RPMI8226 (cell line): ENCODE measurements at places on chromosomes 4 and X.

DNA sequence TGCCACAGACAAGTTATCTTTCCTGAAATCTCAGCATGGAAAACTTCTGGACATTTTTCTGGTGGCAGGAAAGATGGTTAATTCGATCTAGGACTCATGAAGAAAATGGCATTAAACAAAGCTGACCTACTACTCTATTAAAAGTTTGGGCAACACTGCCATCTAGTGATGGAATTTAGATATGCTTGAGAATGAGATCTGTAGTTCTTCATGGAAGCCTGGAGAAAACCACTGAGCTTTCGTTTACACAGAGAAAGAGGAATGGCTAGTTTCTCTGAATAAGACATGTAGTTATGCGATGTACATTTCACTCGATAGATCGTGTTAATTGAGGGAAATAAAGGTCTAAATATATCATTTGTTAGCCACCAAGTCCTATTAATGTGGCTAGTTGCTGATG is 51.7 kb upstream of the CHRDL1 start:
- DNase-seq: peak; percentile 63

- DNase-seq: no peak
Observed at GRCh38 chrX:71107762-71108360, 1.3 kb upstream of the CXorf65 start.

- peak; percentile 56 for DNase-seq
Observed at GRCh38 chr4:76214177-76214675, 602 bp upstream of the SCARB2 start.

DNA sequence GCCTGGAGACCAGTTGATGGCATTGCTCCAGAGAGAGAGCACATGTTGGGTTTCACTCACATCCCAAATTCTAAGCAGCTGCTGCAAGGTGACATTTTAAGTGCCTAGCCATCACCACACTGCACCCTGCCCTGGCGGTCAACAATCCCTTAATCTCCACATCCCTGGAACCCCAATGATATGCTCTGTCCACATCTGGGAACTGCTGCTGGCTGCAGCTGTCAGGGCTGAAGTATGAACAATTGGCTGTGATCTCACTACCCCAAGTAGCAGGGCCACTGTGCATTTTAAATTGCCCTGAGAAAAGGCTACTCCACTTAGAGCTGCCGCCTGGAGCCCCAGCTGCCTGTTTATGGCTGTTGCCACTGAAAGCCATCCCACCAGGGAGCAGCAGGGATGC is 190.6 kb downstream of the ACTRT1 start:
- no peak for DNase-seq

GRCh38 chr4:56782019-56782418 is 39.5 kb downstream of the SPINK2 start:
- no peak for DNase-seq

- no peak for DNase-seq
Observed at GRCh38 chr4:48914311-48914710, 7.7 kb upstream of the OCIAD2 start.

DNA sequence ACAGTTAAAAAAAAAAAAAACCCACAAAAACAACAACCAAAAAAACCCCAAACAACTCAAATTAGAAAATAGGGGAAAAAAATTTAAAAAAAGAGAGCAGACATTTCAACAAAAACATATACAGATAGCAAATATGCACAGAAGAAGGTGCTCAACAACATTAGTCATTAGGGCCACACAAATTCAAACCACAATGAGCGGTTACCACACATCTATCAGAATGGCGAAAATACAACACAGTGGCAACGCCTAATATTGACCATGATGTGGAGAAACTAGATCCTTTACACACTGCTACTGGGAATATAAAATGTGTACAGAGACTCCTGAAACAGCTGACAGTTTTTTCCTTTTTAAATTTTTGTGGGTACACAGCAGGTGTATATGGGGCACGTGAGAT is 19.4 kb downstream of the LYAR start:
- no peak for DNase-seq

DNA sequence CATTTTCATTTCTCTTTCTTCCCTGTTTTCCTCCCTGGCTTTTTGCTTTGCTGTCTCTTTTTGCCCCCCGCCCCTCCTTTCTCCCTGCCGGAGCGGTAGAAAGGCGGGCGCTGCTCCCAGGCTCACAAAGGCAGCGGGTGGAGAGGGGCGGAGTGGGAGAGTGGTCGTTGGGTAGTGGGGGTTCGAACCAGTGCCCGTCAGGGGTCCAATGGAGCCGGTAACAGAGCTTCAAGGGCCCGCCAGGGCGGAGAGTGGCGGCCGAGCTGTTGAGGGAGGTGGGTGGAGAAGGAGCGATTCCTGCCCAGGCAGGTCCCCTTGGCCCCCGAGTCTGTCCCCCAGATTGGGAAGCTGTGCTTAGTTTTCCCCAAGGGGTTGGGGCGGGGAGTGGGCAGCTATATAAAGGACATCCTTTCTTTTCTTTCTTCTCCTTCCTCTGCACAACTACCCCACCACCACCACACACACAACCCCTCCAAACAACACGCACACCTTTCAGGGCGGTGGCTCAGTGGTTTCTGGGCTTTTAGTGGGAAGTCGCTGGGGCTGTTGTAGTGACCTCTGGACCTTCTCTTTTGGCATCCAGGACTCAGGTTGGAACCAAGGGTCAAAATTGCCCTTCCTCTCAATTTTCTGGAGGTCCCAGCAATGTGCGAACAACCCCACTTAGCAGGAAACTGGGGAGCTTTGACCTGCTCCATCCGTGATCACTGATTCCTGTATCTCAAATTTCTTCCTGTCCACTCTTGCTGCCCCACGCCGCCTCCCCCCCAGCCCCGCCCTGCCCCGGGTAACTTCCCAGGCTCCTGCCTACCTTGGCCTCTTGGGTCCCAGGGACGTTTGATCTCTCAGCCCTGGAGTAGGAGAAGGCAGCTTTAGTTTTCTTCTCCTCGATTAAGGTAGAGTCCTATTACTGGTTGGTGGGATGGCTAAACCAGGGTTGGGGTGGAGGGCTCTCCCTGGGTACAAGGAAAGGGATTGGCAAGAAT is 1.9 kb downstream of the EFNB1 start:
- DNase-seq: no peak

GRCh38 chrX:111199505-111199904 is 70.8 kb downstream of the CAPN6 start:
- no peak for DNase-seq

DNA sequence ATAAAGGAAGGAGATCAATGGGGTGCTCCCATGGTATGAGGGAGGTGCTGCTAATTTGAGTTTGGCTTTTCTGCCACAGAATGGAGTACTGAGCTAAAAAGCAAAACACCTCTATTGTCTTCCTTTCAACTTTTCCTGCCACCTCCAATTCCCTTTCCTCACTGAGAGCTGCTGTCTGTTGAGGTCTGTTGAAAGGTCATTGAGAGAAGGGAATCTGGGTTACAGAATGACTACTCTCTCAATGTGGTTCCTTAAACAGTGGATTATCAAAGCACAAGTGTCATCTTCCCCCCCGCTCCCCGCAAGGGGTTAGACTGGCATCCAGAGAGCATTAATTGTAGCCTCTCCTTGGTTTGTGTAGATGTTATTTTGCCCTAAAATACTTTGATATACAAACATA is 10.7 kb downstream of the USP9X start:
- DNase-seq: no peak

GRCh38 chr4:146051728-146052391 is 113.2 kb upstream of the ZNF827 start:
- DNase-seq: no peak

- no peak for DNase-seq
Observed at GRCh38 chr4:120263618-120264017, 197.0 kb upstream of the MAD2L1 start.

DNA sequence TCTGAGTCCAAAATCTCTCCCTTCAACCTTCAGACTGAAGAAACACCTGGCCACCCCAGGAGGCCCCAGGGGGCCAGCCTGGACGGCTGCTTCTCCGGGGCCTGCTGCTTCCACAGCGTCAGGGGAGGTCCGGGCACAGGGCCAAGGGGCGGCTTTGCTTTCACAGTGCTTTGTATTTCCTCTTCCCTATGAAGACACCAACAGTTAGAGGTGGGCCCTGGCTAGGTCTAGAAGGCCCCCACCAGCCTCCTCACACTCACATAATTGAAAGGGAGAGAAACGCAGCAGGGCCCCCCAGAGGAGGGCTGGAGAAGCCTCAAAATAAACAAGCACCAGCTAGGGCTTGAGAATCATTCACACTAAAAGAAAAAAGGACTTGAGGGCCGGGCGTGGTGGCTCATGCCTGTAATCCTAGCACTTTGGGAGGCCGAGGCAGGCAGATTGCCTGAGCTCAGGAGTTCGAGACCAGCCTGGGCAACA is 17.8 kb downstream of the SCD5 start:
- DNase-seq: peak; percentile 95

DNA sequence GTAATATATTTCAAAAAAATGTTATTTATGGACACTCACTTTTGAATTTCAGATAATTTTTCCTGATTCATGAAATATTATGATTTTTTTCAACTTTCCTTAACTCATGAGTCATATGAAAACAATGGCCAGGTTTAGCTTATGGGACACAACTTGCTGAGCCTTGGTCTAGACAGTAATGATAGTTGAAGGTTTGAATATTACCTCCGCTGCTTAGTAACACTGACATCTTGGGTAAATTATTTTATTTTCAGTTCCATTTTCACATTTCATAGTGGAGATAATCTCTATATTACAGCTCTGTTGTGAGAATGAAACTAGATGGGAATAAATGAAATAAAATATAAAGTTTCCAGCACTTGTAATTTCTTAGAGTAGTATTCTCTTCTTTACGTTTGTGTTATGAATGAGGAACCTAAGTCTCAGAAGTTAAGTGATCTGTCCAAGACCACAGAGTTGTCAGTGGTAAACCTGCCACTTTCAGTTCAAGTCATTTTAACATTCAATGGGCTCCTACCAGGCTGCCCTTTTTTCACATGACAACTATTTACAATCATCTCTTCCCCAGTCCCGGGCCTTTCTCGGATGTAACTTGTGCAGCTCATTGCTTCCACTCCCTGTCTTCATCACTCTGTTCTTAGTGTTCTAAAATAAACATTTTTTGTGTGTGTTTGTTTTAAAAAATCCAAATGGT is 46.8 kb upstream of the GC start:
- DNase-seq: no peak

DNA sequence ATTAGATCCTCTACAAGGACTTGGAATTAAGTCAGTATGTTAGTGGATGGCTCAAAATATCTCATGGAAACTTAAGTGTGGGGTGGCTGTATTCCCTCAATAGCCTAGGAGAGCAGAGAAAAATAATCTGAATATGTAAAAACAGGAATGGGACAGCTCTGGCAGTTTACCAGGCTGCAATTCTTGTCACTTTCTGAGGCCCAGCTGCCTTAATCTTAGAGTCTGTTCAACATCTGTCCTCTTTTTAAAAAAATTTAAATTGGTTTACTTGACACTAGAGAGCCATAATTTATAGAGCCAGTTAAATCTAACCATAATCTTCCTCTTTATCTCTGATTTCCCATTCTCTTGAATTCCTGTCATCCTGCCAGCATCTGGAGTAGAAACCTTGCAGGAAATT is 109.2 kb upstream of the CXCL13 start:
- no peak for DNase-seq

DNA sequence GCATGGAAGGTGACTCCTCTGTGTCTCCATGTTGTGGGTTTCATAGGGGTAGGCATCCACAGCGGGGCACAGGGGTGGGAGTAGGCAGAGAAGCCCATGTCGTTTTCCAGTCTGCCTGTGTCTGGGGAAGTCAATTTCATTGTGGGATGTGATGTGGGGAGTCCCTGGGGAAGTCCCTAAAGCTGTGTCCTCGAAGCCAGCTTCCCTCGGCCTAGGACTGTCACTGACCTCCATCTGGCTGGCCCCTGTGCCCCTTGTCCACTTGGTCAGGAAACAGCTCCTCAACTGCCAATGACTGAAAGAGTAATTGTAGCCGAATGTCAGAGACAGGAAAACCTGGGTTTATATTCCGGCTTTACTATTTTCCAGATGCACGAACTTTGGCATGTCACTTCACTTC is 109.6 kb downstream of the DRD5 start:
- no peak for DNase-seq

GRCh38 chr4:83043801-83044407 is 8.9 kb downstream of the COPS4 start:
- no peak for DNase-seq

- DNase-seq: no peak
Observed at GRCh38 chrX:17828171-17828570, 32.9 kb downstream of the RAI2 start.

DNA sequence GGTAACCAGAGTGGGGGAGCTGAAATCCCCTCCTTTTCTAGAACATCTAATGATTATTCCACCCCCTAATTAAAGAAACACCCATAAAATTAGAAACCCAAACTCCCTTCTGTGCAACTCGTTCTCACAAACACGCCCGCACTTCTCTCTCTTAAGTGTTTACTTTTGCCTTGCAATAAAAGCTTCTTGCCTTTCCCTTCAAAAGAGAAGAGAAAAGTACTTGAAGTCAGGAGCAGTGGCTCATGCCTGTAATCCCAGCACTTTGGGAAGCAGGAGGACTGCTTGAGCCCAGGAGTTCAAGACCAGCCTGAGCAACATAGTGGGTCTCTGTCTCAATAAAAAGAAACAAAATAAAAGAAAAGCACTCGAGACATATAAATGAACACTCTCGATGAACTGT is 3.6 kb upstream of the GPR173 start:
- DNase-seq: no peak

DNA sequence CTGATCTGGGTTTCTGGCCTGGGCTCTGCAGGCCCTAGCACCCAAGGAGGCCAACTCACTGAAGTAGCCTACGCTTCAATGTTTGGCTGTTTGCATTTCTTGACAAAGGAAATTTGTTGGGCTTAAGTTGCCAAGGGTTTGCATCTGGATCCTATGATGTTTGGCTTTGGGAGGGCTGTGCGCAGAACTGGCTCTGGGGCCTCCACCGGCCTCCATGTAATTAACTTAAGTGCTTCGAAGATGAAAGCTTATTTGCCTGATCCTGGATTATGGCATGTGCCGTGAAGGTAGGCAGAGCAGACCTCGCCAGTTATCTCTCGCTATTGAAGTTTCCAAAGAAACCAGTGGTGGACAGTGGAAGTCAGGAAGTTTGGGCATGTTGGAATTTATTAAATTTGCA is 124.3 kb upstream of the STX18 start:
- DNase-seq: no peak

DNA sequence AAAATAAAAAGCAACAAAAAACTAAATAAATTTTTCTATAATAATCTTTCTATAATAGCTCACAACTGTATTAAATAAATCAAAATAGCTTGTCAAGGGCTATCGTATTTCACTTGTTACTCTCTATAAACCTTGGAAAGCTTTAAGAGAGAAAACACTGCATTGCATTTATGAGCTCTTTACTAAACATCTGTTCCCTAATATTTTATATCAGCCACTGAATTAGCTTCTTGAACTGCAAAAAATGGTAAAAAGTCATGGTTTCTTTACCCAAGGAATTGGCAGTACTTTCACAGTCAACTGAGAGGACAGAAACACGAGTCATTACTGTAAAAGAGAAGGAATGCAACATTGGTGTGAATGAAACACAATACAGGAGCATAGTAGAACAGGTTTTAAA is 671.2 kb downstream of the PCDH18 start:
- DNase-seq: no peak

- no peak for DNase-seq
Observed at GRCh38 chr4:74366367-74366911, 1.5 kb downstream of the EREG start.

GRCh38 chrX:68690936-68691501 is 43.6 kb downstream of the STARD8 start:
- no peak for DNase-seq
